ENCODE measurements at places on chromosomes 3 and 15. TPM values are rescaled to one million over a fixed set of nuclear protein-coding genes. Genes with fewer than 3 reads are reported as not detected.

DNA sequence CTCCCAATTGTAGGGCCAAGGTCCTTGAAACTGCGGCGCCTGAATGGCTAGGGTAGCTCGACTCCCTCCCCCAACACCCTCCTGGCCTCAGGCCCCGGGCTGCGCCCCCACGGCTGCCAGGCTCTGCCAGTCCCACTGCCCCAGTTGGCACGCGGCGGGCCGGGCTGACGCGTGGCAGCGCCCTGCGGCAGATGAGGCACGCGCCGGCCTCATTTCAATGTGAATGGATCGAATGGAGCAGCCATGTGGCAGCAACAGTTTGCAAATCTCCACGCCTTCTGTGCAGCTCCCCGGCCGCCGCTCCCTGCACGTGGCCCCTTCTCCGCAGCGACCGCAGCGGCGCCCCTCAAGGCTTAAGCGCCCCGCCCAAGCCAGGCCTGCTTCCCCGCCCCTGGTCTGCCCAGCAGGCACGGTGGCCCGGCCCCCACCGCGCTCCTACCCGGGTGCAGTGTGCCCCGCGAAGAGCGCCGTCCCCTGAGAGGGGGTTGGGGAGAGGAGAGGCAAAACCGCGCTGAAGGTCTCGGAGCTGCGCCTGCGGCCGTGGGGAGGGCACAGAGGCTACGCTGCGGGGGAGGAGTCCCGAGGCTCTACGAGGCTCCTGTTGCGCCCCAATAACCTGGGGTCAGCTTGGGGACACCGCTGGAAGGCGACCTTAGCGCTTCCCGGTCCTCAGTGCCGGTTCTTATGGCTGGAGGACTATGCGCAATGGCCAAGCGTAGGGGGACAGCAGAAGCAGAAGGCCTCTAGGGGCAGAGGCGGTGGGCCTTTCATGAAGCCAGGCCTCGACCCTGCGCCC lies 3.1 kb upstream of the DLL4 start:
- no peak for DNase-seq

- no peak for DNase-seq
Observed at GRCh38 chr3:68360492-68360891, 571.9 kb downstream of the TAFA4 start.

- no peak for DNase-seq
Observed at GRCh38 chr3:41698898-41699297, 263.0 kb downstream of the ULK4 start.

- no peak for DNase-seq
Observed at GRCh38 chr15:67803996-67804843, 21.1 kb upstream of the SKOR1 start.

DNA sequence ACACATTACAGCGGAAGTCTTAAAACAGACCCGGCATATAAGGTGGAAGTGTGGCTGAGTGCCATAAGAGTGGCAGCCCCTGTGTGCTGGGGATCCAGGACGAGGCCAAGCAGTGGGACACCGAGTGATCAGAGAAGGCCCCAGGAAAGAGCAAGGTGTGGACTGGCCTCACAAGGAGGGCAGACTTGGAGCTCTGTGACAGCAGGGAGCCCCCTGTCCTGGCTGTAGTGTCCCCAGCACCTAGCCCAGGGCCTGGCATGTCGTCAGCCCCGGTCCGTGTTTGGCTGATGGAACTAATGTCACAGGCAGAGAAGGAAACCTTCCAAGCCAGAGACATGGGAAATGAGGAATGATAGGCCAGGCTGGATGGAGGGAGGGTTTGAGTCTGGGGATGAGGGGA lies 4.8 kb downstream of the PDIA5 start:
- DNase-seq: no peak

The STRIT1 gene
- total RNA-seq: not detected

The FEZF2 gene
- not detected for total RNA-seq
